ENCODE measurements at places on chromosomes 5 and 9.

GRCh38 chr9:9730174-9730573 lies 882.6 kb downstream of the PTPRD start:
- no peak for DNase-seq
- H3K4me1 ChIP-seq: peaks cover 7% of the 10 kb centered on the region
- no peak overlapping the region for H3K4me3 ChIP-seq
- no peaks in the 10 kb centered on the region for H3K36me3 ChIP-seq

- no peak within 1 kb of the TSS for H3K27ac ChIP-seq
- H3K4me3 ChIP-seq: peak within 1 kb of the TSS; percentile 97
- H3K4me1 ChIP-seq: peaks cover 54% of the 10 kb centered on the region
Measured at GRCh38 chr5:177473443-177474001, at the start of gene DBN1. TSS of gene DBN1 (minus strand) at chr5:177473634. CDS start at chr5:177473521, 113 bp downstream.

GRCh38 chr5:38692346-38692745 lies 135.9 kb upstream of the LIFR start:
- H3K4me1 ChIP-seq: peaks cover 11% of the 10 kb centered on the region
- H3K36me3 ChIP-seq: no peaks in the 10 kb centered on the region
- no peak for DNase-seq
- H3K4me3 ChIP-seq: no peak overlapping the region

- DNase-seq: no peak
- no peaks in the 10 kb centered on the region for H3K4me1 ChIP-seq
- no peaks in the 10 kb centered on the region for H3K27me3 ChIP-seq
- no peaks in the 10 kb centered on the region for H3K36me3 ChIP-seq
Measured at GRCh38 chr9:114061292-114061691, 16.8 kb downstream of the AMBP start.

DNA sequence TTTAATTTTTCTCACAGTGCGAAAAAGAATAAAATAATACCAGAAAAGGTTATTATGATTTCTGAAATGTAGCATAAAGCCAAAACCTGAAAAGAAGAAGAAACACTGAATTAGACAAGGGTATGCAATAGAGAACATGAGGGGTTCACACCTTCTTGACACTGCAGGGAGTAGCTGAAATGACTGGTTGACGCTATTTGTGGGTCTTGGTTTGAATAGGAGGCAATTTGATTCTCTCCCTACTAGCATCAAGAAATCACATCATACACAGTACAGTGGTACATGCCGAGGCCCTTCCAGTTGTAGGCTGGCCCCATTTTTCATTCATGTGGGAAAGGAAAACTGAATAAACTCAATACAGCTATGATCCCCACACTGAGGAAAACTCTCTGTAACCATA lies 68.6 kb downstream of the NR3C1 start:
- no peaks in the 10 kb centered on the region for H3K27me3 ChIP-seq
- DNase-seq: no peak
- 0 out of 2 replicates have a peak, but pooled peaks cover 3% of the 10 kb centered on the region for H3K4me1 ChIP-seq
- no peak overlapping the region for H3K4me3 ChIP-seq
- no peaks in the 10 kb centered on the region for H3K36me3 ChIP-seq

- H3K4me3 ChIP-seq: no peak overlapping the region
- DNase-seq: no peak
- no peaks in the 10 kb centered on the region for H3K36me3 ChIP-seq
- H3K27me3 ChIP-seq: no peaks in the 10 kb centered on the region
- H3K4me1 ChIP-seq: no peaks in the 10 kb centered on the region
Measured at GRCh38 chr9:130352586-130353285, 87.2 kb downstream of the HMCN2 start.

- DNase-seq: no peak
- no peaks in the 10 kb centered on the region for H3K27me3 ChIP-seq
- peaks cover 22% of the 10 kb centered on the region for H3K4me1 ChIP-seq
- no peak overlapping the region for H3K27ac ChIP-seq
- no peaks in the 10 kb centered on the region for H3K36me3 ChIP-seq
- H3K4me3 ChIP-seq: no peak overlapping the region
Measured at GRCh38 chr9:135297456-135298075, 182.0 kb upstream of the PPP1R26 start.

GRCh38 chr5:140346348-140347221 lies at the start of gene HBEGF:
TSS of gene HBEGF (minus strand) at chr5:140346603. CDS start at chr5:140346328, 275 bp downstream.
- peak within 1 kb of the TSS; percentile 76 for H3K4me3 ChIP-seq
- H3K36me3 ChIP-seq: no peaks in the 10 kb centered on the region
- no peak within 1 kb of the TSS for H3K27ac ChIP-seq
- H3K4me1 ChIP-seq: peaks cover 14% of the 10 kb centered on the region
- H3K27me3 ChIP-seq: peaks cover 15% of the 10 kb centered on the region

- H3K27me3 ChIP-seq: no peaks in the 10 kb centered on the region
- peaks cover 4% of the 10 kb centered on the region for H3K4me1 ChIP-seq
- H3K36me3 ChIP-seq: no peaks in the 10 kb centered on the region
- no peak overlapping the region for H3K4me3 ChIP-seq
- no peak overlapping the region for H3K27ac ChIP-seq
Measured at GRCh38 chr9:109604781-109605180, 106.7 kb upstream of the PTPN3 start.

- H3K4me1 ChIP-seq: peaks cover 5% of the 10 kb centered on the region
- no peaks in the 10 kb centered on the region for H3K36me3 ChIP-seq
- H3K4me3 ChIP-seq: no peak overlapping the region
- no peaks in the 10 kb centered on the region for H3K27me3 ChIP-seq
Measured at GRCh38 chr5:108642170-108642906, 105.4 kb upstream of the FER start.

GRCh38 chr5:139640421-139641115 lies 7.6 kb upstream of the CXXC5 start:
- peak; percentile 53 for DNase-seq
- H3K36me3 ChIP-seq: no peaks in the 10 kb centered on the region
- peaks cover 25% of the 10 kb centered on the region for H3K27me3 ChIP-seq
- H3K4me1 ChIP-seq: peaks cover 78% of the 10 kb centered on the region
- H3K27ac ChIP-seq: 0 out of 2 replicates have a peak overlapping the region, but pooled peaks have one; percentile 59
- peak overlapping the region; percentile 26 for H3K4me3 ChIP-seq

DNA sequence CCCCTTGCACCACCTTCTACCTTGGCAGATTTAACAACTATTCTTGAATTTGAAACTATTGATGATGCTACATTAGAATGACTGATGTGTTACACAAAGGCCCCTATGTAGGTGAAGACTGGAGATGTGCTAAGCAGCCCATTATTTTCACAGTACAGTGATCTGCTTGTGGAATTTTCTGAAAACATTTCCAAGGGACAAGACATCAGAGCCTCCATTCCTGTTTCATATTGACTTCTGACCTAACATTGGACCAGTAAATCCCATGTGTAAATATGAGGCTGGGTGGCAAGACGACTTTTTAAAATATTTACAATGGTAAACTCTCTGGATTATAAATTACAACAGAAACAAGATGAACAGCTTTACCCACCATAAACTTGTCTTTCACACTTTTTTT lies 265.8 kb upstream of the EFNA5 start:
- H3K27me3 ChIP-seq: no peaks in the 10 kb centered on the region
- H3K4me3 ChIP-seq: no peak overlapping the region
- no peak for DNase-seq
- H3K27ac ChIP-seq: 0 out of 2 replicates have a peak overlapping the region, but pooled peaks have one; percentile 1
- peaks cover 48% of the 10 kb centered on the region for H3K4me1 ChIP-seq
- H3K36me3 ChIP-seq: no peaks in the 10 kb centered on the region

GRCh38 chr5:141503681-141504080 lies 14.8 kb downstream of the PCDHGC5 start:
- DNase-seq: no peak
- no peaks in the 10 kb centered on the region for H3K36me3 ChIP-seq
- peaks cover 11% of the 10 kb centered on the region for H3K4me1 ChIP-seq
- no peaks in the 10 kb centered on the region for H3K27me3 ChIP-seq
- H3K4me3 ChIP-seq: no peak overlapping the region

- DNase-seq: peak; percentile 82
- no peak overlapping the region for H3K4me3 ChIP-seq
- H3K4me1 ChIP-seq: peaks cover 8% of the 10 kb centered on the region
- H3K36me3 ChIP-seq: peaks cover 5% of the 10 kb centered on the region
- 0 out of 2 replicates have a peak overlapping the region, but pooled peaks have one; percentile 32 for H3K27ac ChIP-seq
Measured at GRCh38 chr5:172939071-172939470, 20.2 kb upstream of the RPL26L1 start.

GRCh38 chr9:133153227-133154096 lies 10.3 kb downstream of the GBGT1 start:
- H3K4me3 ChIP-seq: no peak overlapping the region
- no peak for DNase-seq
- H3K27ac ChIP-seq: no peak overlapping the region
- H3K36me3 ChIP-seq: no peaks in the 10 kb centered on the region

DNA sequence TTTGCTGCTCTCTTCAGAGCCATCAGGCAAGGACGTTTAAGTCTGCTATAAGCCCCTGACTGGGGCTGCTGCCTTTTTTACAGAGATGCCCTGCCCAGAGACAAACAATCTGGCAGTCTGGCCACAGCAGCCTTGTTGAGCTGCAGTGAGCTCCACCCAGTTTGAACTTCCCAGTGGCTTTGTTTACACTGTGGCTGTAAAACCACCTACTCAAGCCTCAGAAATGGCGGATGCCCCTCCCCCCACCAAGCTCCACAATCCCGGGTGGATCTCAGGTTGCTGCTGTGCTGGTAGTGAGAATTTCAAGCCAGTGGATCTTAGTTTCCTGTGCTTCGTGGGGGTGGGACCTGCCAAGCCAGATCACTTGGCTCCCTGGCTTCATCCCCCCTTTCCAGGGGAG lies 59.7 kb upstream of the SNCAIP start:
- H3K27ac ChIP-seq: no peak overlapping the region
- H3K4me1 ChIP-seq: no peaks in the 10 kb centered on the region
- H3K36me3 ChIP-seq: no peaks in the 10 kb centered on the region
- no peaks in the 10 kb centered on the region for H3K27me3 ChIP-seq
- no peak overlapping the region for H3K4me3 ChIP-seq

GRCh38 chr5:53472720-53473510 lies 7.5 kb upstream of the FST start:
- no peak for DNase-seq
- H3K4me3 ChIP-seq: no peak overlapping the region
- peaks cover 4% of the 10 kb centered on the region for H3K4me1 ChIP-seq
- H3K36me3 ChIP-seq: no peaks in the 10 kb centered on the region
- H3K27me3 ChIP-seq: no peaks in the 10 kb centered on the region

DNA sequence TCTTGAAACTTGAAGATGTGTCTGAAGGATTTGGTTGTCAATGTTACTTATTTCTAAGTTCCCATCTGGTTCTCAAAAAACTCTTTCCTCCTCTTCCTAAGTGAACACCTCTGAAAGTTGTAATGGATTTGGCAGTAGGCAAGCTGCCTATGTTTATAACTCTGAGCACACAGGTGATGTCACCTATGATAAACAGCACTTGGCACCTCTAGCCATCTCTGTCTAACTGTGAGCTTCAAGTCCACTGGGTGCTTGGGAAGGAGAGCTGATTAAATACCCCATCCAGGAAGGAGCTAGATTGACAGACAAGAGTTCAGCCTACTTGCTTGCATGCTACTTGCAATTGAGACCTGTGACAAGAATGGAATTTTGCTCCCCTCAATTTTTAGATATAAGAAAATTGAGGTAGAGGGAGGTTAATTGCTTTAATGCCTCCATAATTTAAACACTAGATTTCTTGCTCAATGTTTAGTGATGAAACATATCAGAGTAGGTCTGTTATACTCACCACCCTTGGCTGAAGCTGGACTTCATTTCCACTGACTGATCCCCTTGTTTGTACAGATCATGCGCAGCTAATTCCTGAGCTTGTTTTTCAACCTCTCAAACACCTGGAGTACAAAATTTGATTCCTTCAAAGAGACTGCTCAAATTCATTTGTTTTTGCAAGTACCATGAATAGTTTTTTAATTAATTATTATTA lies 49.9 kb downstream of the PDE4D start:
- H3K4me1 ChIP-seq: no peaks in the 10 kb centered on the region
- no peak for DNase-seq
- no peaks in the 10 kb centered on the region for H3K36me3 ChIP-seq
- H3K27me3 ChIP-seq: no peaks in the 10 kb centered on the region

DNA sequence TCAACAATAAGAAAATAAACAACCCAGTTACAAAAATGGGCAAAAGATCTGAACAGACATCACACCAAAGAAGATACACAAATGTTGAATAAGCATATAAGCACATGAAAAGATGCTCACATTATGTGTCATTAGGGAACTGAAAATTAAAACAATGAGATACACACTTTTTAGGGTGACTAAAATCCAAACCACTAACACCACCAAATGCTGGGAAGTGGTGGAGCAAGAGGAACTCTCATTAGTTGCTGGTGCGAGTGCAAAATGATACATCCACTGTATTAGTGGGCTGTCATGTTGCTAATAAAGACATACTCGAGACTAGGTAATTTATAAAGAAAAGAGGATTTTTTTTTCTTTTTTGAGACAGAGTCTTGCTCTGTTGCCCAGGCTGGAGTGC lies 329.1 kb downstream of the TMEM38B start:
- no peaks in the 10 kb centered on the region for H3K36me3 ChIP-seq
- H3K27me3 ChIP-seq: no peaks in the 10 kb centered on the region
- H3K4me1 ChIP-seq: peaks cover 20% of the 10 kb centered on the region
- no peak overlapping the region for H3K4me3 ChIP-seq
- H3K27ac ChIP-seq: no peak overlapping the region

DNA sequence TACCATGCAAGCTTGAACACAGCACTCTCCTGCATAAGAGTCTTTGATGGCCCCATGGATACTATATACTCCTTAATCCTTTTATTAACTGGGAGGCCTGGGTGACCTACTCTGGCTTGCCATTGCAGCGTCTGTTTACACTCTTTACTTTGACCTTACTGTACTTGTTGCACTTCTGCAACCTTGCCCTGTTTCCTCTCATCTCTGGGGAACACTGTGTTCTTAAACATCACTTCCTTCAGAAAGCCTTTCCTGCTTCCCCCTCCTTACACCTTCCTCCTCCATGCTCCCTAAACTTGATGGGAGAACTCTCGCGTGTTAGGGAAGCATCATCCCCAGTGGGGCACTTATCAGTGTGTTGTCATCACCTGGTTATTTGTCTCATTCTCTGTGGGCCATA lies 222.3 kb downstream of the NR3C1 start:
- no peaks in the 10 kb centered on the region for H3K27me3 ChIP-seq
- no peaks in the 10 kb centered on the region for H3K36me3 ChIP-seq
- no peak overlapping the region for H3K27ac ChIP-seq
- DNase-seq: no peak
- no peaks in the 10 kb centered on the region for H3K4me1 ChIP-seq

DNA sequence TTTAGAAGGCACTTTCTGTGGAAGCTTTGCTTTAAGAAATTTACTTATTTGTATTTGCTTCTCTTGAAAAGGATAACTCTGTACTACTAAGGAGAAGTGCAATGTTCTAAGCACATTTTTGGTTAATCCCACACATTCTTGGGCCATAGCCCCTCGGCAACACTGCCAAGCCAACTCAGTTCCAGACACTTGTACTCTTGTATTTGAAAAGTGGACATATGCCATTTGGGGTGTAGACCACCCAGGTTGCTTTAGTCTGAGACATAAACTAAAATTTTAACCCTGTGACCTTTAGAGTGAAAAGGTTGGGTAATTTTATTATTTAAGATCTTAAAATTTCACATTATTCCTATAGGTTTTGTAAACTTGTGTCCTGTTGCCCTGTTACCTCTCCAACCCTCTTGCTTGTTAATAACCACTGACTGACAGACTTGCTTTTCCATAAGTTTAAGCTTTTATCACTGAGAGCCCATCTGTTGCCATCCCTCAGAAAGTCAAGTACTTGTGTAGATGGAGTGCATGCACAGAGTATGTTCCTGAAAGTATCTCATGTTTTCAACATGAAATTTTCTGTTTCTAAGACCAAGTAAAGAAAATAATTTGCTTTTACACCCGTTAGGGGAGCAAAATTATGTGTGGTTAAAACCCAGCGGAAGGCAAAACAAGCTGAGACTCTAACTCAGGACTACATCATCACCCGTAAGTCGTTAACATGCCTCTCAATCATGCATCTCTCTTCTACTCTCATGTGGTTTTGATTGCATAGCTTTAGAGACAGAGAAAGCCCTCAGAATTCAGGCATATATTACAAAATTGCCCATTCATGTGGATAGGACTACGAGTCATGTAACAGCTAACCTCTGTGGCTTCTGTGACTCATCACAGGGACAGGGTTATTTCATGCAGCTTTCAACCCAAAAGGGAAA lies 117.3 kb downstream of the GDNF start:
- H3K27me3 ChIP-seq: no peaks in the 10 kb centered on the region
- H3K36me3 ChIP-seq: no peaks in the 10 kb centered on the region
- no peak overlapping the region for H3K27ac ChIP-seq
- H3K4me3 ChIP-seq: no peak overlapping the region
- H3K4me1 ChIP-seq: peaks cover 21% of the 10 kb centered on the region
- DNase-seq: no peak

All from GM23338 (cell line).